ENCODE measurements at places on chromosomes 1 and 21.

GRCh38 chr1:119758584-119758983 lies 10.1 kb downstream of the HMGCS2 start:
- no peak for DNase-seq

GRCh38 chr1:10208537-10208936 lies 1.8 kb upstream of the KIF1B start:
- DNase-seq = no peak

DNA sequence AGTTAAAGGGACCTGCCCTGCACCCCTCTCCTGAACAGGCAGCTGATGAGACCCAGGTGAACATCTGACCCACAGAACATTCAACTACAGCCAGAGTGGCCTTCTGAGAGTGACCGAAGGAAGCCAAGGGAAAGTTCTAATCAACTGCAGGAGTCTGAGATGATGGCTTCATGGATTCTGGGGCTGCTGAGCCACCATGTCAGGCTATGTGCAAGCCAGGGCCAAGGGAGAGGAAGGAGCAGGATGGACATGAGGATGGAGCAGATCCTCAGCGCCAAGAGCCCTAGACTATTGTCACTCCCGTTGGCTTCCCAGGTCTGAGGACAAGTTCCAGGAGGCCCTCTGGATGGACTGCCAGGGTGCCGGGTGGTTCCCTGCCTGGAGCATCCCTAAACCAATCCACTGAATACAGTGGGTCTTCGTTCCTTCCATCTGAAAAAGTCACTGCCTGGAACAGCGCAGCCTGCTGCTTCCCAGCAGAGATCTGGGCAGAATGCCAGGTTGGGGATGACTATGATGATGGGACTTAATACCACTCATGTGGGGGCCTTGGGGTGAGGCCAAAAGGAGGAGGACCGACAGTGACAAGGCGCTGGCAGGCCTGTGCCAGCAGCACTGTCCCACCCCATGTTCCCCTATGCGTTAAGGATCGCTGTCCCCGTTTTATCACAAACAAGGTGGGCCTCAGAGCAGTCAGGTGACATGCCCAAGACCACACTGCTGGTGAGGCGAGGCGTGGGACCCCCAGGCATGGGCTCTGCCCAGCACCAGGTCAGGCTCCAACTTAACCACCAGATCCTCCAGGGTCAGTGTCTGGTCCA lies 19.8 kb downstream of the SPOCD1 start:
- no peak for DNase-seq

DNA sequence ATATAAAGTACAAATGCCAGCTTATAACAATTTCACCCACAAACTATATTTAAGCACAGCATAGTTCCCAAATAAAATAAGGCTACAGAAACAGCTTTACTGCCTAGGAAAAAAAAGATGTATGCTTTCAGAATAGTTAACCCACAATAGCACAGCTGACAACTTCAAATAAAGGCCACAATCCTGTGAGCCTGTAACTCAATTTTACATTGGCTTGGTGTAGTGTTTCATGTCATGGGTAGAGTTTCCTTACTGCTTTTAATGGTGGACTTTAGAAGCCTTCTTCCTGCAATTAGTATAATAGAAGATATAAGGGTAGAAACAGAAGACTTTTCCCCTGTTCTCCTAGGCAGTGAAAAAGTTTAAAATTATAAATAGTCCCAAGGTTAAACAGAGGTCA lies 44.3 kb upstream of the ZC3H11B start:
- DNase-seq = no peak

- no peak for DNase-seq
These were observed 682.4 kb downstream of the ADGRL2 start for GRCh38 chr1:82483146-82483545.

- no peak for DNase-seq
These were observed 178.4 kb downstream of the GRIK3 start for GRCh38 chr1:36855699-36856494.

DNA sequence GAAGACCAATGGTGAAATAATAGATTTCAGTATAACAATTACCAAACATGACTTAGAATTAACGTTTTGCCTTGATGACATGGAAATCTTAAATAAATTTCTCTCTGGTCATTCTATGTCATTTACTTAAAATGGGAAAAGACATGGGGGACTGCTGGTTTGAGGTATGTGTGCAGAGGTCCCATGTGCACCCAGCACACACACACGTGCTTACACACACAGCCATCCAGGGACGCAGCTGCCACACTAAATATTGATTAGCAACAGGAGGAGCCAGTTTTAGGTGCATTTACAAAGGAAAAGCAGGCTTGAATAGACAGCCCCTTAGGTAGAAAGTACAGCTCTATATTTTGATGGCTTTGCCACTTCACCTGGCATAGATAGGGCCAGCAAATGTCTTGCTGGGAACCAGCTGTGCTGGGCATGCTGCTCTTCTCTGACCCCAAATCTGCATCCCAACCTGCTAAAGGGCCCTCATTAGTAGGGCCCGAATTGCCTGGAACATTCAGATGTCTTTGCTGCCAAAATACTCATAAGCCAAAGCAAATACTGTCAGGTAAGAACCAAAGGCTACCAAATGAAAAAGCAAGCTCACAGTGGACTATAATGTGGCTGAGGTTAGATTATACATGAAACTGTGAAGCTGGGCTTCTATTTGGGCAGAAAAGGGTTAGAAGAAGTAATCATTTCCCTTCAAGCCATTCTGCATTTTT lies 399.9 kb downstream of the HHAT start:
- DNase-seq = no peak

GRCh38 chr1:8789314-8790214 lies 27.9 kb downstream of the RERE start:
- no peak for DNase-seq

DNA sequence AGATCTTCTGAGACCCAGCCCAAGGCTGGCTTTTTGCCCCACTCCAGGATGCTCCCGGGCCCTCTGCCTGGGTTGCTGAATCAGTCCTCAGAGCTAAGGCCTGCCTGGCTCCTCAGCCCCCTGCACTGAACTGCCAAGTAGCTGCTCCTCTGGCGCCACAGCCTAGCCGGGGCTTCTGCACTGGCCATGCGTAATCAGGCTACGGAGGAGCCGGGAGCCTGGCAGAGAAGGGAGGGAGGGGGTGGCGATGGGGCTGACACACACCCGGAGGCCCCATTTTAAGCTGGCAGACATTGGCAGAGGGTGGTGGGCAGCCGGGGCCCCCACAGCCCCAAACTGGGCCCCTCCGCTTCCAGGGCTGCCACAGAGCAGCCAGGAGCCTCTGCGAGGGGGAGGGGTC lies 38.7 kb downstream of the ALPL start:
- DNase-seq = no peak

- DNase-seq = no peak
These were observed 42.0 kb upstream of the TSPEAR start for GRCh38 chr21:44753357-44753756.

DNA sequence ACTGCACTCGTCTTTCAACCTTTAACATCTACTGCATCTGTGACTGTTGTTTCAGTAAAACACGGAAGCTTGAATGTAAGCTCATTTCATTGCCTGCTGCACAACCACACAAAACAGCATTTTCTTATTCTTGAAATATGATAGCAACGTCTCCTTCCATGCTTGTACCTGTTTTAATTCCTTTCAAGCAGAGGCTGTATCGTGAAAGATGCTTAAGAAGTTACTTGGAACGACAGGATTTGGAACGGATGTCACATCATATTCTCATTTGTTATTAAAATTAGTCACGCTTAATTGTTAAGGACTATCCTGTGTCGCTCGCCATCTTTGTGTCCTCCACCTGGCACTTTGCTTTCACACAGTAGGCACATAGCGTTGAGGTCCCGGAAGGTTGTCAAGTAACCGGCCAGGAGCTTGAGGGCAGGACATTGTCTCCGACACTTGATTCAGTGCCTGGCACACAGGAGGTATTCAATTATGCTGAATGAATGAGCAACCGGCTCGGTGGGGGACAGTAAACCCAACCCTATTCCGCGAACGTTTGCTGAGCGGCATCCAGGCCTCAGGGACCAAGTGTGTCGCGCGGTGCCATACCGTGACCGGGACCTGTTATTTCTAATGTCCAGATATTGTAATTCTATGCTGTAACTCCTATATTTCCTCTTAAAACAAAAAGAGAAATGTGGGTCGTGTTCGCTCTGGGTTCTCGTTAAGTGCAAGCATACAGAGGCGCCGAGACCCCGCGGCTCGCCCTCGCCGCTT lies 499 bp upstream of the SH3GLB1 start:
- DNase-seq = no peak

DNA sequence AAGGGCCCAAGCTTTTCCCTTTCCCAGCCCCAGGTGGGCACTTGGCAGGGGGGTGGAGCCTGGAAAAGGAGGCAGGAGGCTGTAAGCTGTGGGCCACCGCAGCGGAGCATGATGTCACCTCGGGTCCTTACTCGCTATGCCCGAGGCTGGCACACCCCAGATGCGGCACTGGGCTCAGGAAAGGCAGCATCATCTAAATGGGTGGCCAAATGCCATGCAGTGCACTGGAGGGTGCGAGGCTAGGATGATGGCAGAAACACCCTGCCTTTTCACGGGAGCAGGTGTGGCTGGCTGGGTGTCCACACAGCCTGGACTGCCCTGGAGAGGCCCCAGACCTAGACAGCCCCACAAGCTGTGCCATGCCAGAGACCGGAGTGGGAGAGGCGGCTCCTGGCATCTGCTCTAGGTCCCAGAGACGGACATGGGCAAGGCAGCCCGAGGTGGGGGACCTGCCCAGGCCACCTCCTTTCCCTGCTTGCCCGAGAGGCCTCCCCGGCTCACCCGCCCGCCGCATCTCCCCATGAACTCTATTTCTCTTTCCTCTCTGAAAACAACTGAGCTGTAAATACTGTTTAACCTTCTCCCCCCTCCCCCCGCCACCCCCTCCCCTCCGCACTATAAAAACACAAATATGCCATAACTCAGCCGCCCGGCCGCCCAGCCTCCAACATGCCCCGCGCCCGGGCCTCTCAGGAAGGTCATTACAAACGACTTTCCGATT lies 124.7 kb downstream of the CASZ1 start:
- DNase-seq = no peak
